ENCODE measurements at places on chromosomes 7 and 10. TPM values are rescaled to one million over a fixed set of nuclear protein-coding genes. Genes with fewer than 3 reads are reported as not detected.

- no peak for DNase-seq
- no peaks in the 10 kb centered on the region for H3K4me1 ChIP-seq
- no peaks in the 10 kb centered on the region for H3K27me3 ChIP-seq
- no peaks in the 10 kb centered on the region for H3K36me3 ChIP-seq
- no peak overlapping the region for H3K4me3 ChIP-seq
Measured at GRCh38 chr10:16030562-16030961, 170.3 kb upstream of the MINDY3 start.

GRCh38 chr10:74558403-74558802 lies 268.0 kb upstream of the KAT6B start:
- peaks cover 19% of the 10 kb centered on the region for H3K36me3 ChIP-seq
- no peaks in the 10 kb centered on the region for H3K27me3 ChIP-seq
- no peak overlapping the region for H3K4me3 ChIP-seq

- H3K36me3 ChIP-seq: no peaks in the 10 kb centered on the region
- peaks cover 23% of the 10 kb centered on the region for H3K27me3 ChIP-seq
- no peaks in the 10 kb centered on the region for H3K4me1 ChIP-seq
Measured at GRCh38 chr7:41916450-41916927, 213.6 kb upstream of the INHBA start.

GRCh38 chr7:738241-738640 lies 11.2 kb upstream of the PRKAR1B start:
- DNase-seq: no peak
- H3K27ac ChIP-seq: no peak overlapping the region
- H3K36me3 ChIP-seq: peaks cover 17% of the 10 kb centered on the region
- H3K4me3 ChIP-seq: no peak overlapping the region

- no peak overlapping the region for H3K27ac ChIP-seq
- H3K4me3 ChIP-seq: no peak overlapping the region
- H3K4me1 ChIP-seq: no peaks in the 10 kb centered on the region
- no peak for DNase-seq
Measured at GRCh38 chr7:55895021-55895420, 7.8 kb downstream of the ZNF713 start.

DNA sequence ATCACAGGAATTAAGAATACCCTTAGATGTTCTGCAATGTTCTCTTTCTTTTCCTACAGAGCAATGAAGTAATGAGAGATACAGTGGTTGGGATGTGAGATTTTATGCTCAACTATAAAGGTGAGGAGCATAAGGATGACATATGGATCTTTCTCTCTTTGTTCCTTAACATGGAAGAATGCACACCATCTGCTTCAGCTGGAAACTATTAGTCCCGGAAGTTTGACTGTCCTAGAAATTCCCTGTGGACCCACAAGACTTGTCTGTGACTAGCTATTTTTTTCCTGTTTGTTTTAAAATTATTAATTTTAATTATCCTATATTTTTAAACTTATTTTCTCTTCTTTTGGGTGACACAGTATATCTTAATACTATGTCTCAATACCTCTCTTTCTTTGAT lies 80.2 kb downstream of the DKK1 start:
- no peaks in the 10 kb centered on the region for H3K36me3 ChIP-seq
- H3K4me1 ChIP-seq: no peaks in the 10 kb centered on the region
- H3K27ac ChIP-seq: no peak overlapping the region
- no peak overlapping the region for H3K4me3 ChIP-seq

The DNA2 gene
- total RNA-seq: 51.4 TPM
